ENCODE measurements at places on chromosomes 1 and 21. TPM values are rescaled to one million over a fixed set of nuclear protein-coding genes. Genes with fewer than 3 reads are reported as not detected.

MRPS15 gene
- total RNA-seq: 34.8 TPM

DNA sequence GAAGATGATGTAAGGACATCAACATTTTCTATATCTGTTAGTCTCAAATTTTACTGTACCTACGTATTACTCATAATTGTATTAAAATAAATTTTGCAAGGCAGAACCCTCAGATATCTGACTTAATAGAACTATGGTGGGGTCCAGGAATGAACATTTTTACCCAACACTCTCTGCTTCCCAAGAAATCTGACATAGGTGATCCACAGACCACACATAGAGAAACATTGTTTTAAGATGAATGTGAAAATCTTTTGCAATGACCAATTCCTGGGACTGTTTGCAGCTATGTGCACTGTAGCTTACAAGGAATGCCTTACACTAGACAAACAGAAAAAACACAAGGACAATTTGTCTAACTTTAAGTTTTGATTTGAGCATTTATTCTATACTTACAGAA lies 645.6 kb upstream of the ADGRL2 start:
- H3K27me3 ChIP-seq: no peaks in the 10 kb centered on the region
- no peak overlapping the region for H3K4me3 ChIP-seq
- H3K27ac ChIP-seq: no peak overlapping the region

GRCh38 chr21:36419996-36420395 lies 34.8 kb downstream of the CHAF1B start:
- no peak overlapping the region for H3K4me3 ChIP-seq
- H3K27ac ChIP-seq: no peak overlapping the region
- peak; percentile 52 for DNase-seq
- H3K36me3 ChIP-seq: no peaks in the 10 kb centered on the region
- H3K27me3 ChIP-seq: no peaks in the 10 kb centered on the region
- H3K4me1 ChIP-seq: no peaks in the 10 kb centered on the region

MYCL gene
- total RNA-seq: 0.49 TPM

S100A2 gene
- total RNA-seq: not detected

KRTAP21-2 gene
- total RNA-seq: not detected

GRCh38 chr1:230455291-230455690 lies 29.2 kb upstream of the PGBD5 start:
- no peaks in the 10 kb centered on the region for H3K27me3 ChIP-seq
- no peak overlapping the region for H3K27ac ChIP-seq
- peaks cover 11% of the 10 kb centered on the region for H3K4me1 ChIP-seq
- H3K36me3 ChIP-seq: no peaks in the 10 kb centered on the region
- DNase-seq: no peak

GRCh38 chr1:230077436-230078213 lies 10.6 kb downstream of the GALNT2 start:
- peaks cover 6% of the 10 kb centered on the region for H3K36me3 ChIP-seq
- no peak overlapping the region for H3K4me3 ChIP-seq
- no peak for DNase-seq
- no peaks in the 10 kb centered on the region for H3K4me1 ChIP-seq
- no peak overlapping the region for H3K27ac ChIP-seq
- H3K27me3 ChIP-seq: no peaks in the 10 kb centered on the region

DNA sequence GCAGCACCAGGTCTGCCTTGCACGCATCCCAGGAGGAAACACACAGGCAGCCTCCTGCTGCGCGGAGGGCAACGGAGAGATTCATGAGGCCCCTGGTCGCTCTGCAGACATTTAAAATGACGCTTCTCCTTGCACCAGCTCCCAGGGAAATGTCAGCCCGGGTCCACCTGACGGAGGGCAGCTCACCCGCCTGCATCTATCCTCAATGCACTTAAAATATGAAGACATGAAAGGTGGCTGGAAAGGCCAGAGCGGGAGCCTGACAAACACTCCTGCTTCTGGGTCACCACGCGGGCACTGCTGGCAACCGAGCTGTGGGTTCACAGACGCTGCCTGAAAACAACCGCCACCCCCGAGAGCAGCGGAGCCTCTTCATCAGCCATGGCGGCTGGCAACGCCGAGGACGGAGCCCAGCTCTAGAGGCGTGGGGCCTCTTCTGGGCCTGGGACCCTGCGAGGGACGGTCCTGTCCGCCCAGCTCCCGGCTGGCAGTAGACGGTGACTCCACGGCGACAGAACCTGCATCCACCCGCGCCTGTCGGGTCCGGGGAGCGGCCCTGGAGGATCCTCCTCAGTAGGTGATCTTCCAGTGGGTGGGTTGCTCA lies 22.7 kb downstream of the POFUT2 start:
- DNase-seq: no peak
- peaks cover 40% of the 10 kb centered on the region for H3K36me3 ChIP-seq
- no peaks in the 10 kb centered on the region for H3K4me1 ChIP-seq
- no peaks in the 10 kb centered on the region for H3K27me3 ChIP-seq

DNA sequence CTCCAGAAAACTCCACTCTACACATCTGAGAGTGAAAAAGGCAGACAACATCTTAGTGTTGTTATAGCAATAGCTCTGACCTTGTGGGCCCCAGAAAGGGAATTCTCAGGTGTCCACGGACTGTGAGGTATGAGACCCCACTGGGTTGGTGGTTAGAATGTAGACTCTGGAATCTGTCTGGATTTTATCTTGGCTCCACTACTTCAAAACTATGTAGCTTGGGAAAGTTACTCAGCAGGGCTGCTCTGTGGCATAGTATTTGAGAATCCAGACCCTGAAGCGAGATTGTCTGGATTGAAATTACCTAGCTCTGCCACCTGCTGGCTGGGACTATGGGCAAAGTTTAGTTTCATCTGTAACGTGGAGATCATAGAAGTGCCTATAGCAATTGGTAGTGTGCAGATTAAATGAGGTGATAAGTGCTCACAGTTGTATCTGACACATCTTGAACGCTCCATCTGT lies 25.8 kb downstream of the PRDM2 start:
- H3K4me1 ChIP-seq: peaks cover 68% of the 10 kb centered on the region
- H3K27me3 ChIP-seq: no peaks in the 10 kb centered on the region
- peak overlapping the region; percentile 62 for H3K27ac ChIP-seq

DNA sequence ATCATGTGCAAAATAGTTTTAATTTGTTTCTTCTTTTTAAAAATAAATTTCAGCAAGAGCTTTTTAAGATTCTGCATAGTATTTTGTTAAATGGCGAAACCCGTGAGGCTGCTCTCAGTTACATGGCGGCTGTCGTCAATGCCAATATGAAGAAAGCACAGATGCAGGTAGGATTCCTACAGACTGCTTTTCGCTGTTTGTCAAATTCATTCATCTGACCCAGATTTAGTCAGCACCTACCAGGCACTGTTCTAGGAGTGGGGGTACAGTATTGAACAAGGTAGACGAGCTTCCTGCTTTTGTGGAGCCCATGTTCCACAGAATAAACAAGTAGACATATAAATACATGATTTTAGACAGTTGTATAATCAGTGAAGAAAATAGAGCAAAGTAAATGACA lies 78.1 kb upstream of the KIF1B start:
- H3K36me3 ChIP-seq: peaks cover 53% of the 10 kb centered on the region
- H3K4me3 ChIP-seq: no peak overlapping the region
- H3K4me1 ChIP-seq: no peaks in the 10 kb centered on the region
- no peak for DNase-seq
- H3K27ac ChIP-seq: no peak overlapping the region
- no peaks in the 10 kb centered on the region for H3K27me3 ChIP-seq

DNA sequence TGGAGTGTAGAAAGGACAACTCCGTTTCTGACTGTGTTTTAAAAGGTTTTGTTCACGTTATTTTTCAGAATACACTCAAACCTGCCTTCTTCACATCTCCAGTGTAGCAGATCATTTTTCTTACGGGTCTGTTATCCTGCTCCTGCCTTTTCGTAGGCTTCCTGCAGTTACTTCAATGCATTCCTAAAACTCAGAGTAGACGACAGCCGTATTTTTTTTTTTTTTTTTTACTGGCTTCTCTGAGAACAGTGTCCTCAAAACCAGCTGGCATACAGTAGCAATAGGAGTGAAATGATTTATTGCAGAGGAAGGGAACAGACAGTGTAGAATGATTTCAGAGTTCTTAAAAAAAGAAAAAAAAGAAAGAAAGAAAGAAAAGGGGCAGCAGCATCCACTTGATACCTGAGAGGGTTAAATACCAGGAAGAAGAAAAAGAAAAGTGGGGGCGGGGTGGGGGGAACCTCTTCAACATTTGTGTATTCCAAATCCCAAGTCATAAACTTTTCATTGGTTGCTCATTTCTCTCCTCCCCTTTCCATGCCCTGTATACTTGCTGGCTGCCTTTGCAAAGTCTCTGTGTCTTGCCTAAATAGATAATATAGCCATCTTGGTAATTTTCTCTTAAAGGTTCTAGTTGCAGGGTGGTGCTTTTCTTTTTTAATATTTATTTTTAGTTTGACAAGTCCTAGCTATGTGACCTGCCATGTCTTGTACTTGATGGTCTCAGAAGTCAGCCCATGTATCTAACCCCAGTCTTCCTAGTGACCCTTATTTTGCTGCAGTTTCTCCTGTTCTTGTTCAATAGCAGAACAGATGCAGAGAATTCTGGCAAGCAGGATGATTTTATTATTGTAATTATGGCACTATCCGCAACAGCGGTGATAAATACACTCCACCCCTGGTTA lies 2.8 kb downstream of the TGFB2 start:
- peaks cover 42% of the 10 kb centered on the region for H3K4me1 ChIP-seq
- peak overlapping the region; percentile 56 for H3K27ac ChIP-seq

DNA sequence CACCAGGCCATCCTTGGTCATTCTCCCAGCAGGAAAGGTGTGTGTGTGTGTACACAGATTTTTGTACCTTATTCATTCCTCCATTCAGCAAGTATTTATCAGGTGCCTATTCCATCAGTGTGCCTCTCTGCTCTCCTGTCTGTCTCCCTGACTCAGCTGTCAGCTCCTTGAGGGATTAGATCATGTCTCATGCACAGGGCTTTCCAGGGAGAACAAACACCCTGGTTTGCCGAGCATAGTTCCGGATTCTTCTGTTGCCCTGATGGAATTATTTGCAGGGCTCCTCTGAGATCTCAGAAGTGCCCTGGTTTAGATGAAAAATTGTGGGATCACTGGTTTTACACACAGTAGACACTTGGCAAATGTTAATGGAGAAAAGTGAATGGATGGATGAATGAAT lies 8.1 kb upstream of the SDHB start:
- no peaks in the 10 kb centered on the region for H3K27me3 ChIP-seq
- peaks cover 10% of the 10 kb centered on the region for H3K4me1 ChIP-seq
- H3K4me3 ChIP-seq: no peak overlapping the region
- H3K27ac ChIP-seq: no peak overlapping the region

GRCh38 chr1:39084191-39084590 lies 58.0 kb downstream of the NDUFS5 start:
- H3K4me3 ChIP-seq: no peak overlapping the region
- H3K27ac ChIP-seq: no peak overlapping the region
- no peak for DNase-seq
- peaks cover 11% of the 10 kb centered on the region for H3K4me1 ChIP-seq

DNA sequence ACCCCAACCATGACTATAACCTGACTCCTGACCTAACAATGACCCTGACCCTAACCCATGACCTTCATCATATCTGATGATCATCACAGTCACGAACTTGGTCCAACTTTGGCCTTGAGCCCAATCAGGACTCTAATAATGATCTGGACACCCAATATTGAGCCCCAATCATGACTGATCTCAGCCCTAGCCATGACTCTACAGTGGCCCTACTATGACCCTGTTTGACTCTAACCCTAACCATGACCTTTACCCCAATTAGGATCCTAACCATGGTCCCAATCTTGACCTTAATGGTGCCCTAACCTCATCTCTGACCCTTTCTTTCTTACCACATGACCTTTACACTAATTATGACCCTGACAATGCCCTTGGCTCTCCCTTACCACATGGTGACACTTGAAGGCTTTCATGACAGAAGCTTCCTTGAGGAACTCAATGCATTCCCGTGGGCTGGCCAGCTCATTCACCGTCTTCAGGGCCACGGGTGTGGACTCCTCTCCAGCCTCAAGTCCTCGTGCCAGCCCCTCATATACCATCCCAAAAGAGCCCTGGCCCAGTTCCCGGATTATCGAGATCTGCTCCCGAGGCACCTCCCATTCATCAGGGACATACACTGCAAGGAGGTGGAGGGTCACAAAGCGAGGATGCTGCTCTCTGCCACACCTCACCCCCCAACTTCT lies 16.2 kb downstream of the INSRR start:
- no peak overlapping the region for H3K27ac ChIP-seq
- no peaks in the 10 kb centered on the region for H3K36me3 ChIP-seq
- DNase-seq: no peak
- H3K4me1 ChIP-seq: peaks cover 8% of the 10 kb centered on the region
- H3K4me3 ChIP-seq: no peak overlapping the region

SHISAL2A gene
- 91.0 TPM for total RNA-seq

DNA sequence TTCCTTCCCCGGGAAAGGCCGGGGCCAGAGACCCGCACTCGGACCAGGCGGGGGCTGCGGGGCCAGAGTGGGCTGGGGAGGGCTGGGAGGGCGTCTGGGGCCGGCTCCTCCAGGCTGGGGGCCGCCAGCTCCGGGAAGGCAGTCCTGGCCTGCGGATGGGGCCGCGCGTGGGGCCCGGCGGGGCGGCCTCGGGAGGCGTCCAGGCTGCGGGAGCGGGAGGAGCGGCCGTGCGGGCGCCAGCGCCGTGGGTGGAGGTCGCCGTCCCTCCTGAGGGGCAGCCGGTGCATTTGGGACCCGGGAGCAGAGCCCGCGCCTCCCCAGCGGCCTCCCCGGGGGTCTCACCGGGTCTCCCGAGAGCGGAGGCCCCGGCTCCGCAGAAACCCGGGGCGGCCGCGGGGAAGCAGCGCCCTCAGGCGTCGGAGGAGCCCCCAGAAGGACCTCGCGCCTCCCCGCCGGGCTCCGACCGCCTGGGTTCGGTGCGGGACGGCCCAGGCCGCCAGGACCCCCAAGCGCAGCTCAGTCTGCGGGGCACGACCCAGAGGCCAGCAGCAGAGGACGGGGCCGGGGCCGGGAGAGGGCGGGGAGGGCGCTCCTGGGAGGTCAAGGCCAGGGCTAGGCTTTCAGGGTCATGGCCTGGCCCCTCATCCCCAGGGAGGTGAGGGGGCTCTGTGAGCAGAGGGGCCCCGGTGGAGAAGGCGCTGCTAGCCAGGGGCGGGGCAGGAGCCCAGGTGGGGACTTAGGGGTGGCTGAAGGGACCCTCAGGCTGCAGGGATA lies 7.2 kb upstream of the SLX9 start:
- H3K27ac ChIP-seq: no peak overlapping the region
- H3K36me3 ChIP-seq: no peaks in the 10 kb centered on the region
- DNase-seq: peak; percentile 82

GRCh38 chr1:22557341-22557950 lies 5.8 kb upstream of the EPHA8 start:
- no peaks in the 10 kb centered on the region for H3K4me1 ChIP-seq
- no peak overlapping the region for H3K27ac ChIP-seq
- no peaks in the 10 kb centered on the region for H3K27me3 ChIP-seq
- no peak overlapping the region for H3K4me3 ChIP-seq
- no peaks in the 10 kb centered on the region for H3K36me3 ChIP-seq
- DNase-seq: no peak

All from B cell (primary cell).